Omental fat pad (tissue), 4 donors: ENCODE measurements at places on chromosomes 3 and 15. TPM values are rescaled to one million over a fixed set of nuclear protein-coding genes. Genes with fewer than 3 reads are reported as not detected.

HEXA gene
- total RNA-seq = 70.7 TPM

- DNase-seq = no peak
These were observed 328.4 kb upstream of the DPH6 start for GRCh38 chr15:35874260-35874905.

DNA sequence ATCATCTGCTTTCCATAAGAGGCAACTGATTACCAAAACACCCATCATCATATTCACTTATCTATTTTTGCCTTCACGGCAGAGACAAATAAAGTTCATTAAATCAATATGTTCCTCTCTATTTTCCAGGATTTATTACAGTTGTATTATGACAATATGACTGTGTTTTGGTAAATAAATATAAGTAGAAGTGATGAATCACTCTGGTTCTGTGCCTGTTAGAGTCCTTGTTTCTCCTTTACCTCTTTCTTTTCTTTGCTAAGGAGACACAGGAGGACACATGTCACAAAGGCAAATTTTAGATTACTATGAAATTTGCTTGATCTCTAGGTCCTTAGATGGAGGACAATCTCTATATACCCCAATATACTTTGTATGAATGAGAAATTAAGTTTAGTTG, 152.6 kb upstream of the PLSCR5 start:
- DNase-seq = no peak

DNA sequence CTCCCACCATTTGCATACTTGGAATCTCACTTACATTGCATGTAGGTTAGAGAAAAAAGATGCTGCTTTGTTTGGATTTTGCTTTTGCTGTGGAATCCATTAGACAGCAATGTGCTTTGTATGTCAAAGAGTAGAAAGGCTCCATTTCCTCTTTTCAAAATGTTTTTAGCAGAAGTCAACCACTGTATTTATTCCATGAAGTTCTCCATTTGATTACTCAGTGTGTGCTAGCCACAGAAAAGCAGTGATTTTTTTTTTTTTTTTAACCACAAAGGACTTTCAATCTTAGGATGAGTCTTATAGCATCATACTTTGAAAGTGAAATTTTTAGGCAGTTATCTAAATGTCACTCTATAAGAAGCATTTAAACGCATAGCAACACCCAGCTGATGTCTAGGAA, 285.0 kb upstream of the ADAMTS9 start:
- DNase-seq = no peak

TTC21A gene
- 2.6 TPM for total RNA-seq

DNA sequence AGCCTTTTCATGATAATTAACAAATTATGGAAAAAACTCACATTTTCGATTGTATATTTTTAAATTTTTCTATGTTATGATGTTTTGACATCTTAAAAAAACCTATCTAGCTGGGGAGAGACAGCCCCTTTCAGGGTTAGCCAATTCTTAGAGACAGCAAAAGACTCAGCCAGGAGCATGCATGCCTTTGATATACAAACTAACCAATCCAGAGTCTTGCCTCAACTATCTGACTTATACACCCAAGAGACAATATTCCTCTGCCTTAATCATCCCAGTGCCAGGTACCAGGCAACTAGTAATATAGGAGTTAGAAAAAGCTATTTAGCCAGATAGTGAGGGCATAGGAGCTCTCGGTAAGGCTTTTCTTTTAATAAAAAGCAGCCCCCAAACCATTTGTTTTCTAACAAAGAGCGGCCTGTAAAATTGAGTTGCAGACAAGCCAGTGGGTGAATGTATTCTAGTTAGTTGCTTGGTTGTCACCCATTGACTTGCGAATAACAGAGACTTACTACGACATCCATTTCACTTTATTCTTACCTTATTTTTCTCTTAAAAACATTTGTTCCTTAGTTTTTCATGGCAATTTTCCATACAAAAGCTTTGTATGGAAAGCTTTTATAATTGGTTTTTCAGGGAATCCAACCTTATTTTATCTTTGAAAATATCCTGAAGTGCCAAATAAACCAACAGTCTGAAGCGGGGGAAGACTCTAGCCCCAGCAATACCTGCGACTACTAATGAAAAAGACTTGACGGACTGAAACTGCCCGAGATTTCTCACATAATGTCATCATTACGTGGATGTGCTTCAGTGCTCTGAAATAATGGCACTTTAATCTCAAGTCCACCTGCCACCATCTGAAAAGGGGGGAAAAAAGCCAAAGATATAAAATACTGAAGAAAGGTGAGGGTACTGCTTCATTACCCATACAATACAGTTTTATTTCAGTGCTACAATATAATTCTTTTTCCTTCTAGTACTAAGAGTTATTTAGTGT, 64.6 kb upstream of the ATP2C1 start:
- no peak for DNase-seq

AQP9 gene
- 56.8 TPM for total RNA-seq

DNA sequence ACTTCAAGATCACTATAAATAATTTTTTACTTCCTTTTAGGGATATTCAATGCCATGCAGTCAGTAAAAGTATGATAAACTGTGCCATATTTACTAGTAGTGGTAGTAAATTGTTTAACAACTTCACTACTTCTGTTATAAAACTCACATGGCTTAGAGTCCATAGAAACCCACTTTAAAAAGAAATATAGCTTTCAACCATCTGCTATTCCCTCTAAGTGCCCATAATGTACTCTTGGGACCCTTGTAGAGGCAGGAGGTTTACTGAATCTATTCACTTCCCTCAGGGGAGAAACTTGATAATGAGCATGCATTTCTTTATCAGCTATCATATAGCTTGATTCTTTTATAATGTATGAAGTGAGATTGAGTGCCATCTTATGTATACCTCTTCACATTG, 1448.4 kb upstream of the ALCAM start:
- DNase-seq = no peak

POLQ gene
- 0.06 TPM for total RNA-seq

ZNF662 gene
- 3.8 TPM for total RNA-seq

PRSS50 gene
- total RNA-seq = not detected

DNA sequence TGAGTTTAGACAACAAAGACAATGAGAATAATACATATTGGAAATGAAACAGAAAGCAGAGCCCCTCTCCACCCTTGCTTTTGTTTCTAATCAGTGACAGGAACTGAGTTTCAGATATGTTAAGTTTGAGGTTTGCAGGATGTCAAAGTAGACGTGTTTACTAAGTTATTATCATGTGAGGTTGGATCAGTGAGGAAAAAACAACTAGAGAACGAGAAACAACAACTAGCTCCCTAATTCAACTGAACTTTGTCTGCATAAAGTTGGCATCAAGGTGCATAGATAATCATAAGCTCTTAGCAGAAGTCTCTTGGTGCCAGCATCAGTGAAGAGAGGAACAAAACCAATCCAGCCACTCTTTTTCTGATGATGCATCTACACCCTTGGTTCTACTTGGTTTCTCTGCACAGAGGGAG, 491.1 kb upstream of the NR2F2 start:
- DNase-seq = no peak

- DNase-seq = no peak
These were observed 219.4 kb upstream of the BHLHE40 start for GRCh38 chr3:4759689-4760312.

GOLGA6L4 gene
- total RNA-seq = 4.3 TPM

ATP2C1 gene
- total RNA-seq = 60.7 TPM

CCDC50 gene
- total RNA-seq = 117 TPM

RAB6B gene
- 16.4 TPM for total RNA-seq

DNA sequence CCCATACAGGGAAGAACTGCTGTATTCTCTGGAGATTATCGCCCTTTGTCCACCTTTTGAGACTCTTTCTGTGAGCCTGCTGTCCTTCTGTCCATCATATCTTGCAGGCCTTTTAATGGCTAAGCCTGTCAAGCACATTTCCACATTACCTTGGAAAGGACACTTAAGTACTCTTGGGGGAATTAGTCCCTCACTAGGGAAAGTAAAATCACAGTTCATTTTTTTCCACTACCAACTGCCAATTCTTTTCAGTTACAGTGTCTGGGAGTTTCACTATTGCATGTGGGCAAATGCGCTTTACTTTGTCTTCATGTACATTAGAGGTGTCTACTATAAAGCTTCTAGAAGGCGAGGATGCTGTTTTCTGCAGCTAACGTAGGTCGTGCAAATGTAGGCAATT, 242.1 kb downstream of the NSUN3 start:
- no peak for DNase-seq

DNA sequence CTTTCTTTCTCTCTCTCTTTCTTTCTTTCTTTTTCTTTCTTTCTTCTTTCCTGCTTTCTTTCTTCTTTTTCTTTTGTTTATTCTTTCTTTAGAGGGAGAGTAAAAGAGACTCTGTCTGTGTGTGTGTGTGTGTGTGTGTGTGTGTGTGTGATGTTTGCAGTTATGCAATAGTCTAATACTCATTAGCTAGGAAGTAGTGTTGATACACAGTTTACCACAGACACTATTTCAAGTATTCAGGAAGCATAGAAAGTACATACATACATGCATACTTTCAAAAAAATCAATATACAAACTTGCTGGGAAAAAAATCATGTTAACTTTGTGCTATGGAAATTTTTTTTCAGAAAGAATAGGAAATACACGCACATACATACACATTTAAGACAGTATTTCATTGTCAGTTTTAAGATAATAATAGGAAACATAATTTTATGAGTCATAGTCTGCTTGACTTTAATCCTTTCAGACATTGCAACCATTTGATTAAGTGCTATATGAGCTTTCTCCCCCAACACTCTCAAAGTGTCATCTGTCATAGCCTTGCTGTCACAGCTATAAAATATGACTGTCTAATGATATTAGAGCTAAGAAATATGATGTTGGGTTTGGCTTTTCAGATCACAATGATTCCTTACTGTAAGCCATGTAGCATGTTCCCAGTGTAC, 74.9 kb upstream of the EPHA3 start:
- no peak for DNase-seq
